ENCODE measurements at places on chromosomes 2 and 18. TPM values are rescaled to one million over a fixed set of nuclear protein-coding genes. Genes with fewer than 3 reads are reported as not detected.

DNA sequence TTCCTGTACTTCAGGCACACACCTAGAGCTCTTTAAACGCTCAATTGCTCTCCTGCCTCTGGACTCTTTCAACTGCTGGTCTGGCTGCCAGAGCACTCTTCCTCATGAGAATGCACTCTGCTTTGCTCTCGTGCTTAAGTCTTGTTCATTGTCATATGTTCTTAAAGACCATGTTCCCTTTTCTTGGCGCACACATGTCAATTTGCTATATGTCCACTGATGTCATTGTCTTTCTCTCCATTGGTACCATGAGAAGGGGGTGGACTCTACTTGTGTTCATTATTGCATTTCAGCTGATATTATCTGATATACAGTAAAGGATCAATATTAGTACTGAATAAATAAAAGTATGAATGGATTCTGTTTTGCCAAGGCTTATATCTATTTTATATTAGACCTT is 16.8 kb downstream of the SPHKAP start:
- DNase-seq: no peak

DNA sequence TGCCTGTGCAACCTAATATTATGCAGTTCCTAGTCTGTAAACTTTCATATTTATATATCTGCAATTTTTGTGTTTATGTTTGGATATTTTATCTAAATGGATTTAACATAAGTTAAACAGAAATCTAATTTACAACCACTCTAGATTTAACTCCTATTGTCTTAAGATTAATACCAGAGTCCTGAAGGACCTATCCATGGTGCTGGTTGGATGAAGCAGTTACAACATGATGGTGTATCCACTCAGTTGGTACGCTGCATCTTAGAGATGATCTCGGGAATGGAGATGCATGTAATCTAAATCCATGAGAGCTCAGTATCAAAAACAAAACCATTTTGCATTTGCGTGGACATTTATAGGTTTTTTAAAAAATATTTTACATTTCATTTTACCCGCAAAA is 745.9 kb upstream of the SLC8A1 start:
- DNase-seq: peak; percentile 10

DNA sequence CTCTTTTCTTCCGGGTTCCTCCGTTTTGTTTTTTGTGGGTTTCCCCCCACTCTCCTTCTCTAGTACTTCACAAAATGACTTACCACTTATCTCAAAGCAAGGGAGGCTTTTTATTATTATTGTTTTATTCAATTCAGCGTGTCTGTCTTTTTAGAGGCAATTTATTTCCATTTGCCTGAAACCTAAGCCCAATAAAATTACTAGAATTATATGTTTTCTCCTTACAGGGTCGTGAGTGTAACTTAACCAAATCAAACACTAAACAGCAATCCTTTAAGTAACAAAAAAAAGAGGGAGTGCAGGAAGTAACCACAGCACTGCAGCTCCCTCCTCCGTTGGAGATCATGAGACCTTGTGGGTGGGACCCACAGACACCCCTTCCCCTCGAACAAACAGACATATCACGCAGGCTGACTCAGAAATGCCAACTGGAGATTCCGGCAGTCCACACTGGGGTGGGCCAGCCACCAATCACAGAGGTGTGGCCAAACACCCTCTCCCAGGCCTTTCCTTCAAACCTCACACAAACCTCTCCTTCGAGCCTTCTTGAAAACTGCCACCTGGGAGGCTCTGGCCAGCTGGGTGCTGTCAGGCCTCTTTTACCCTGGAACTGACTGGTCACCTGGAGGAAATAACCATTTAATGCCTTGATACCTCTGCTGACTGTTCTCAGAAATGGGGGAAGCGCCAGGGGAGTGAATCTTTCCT is 207.1 kb upstream of the SMAD2 start:
- DNase-seq: no peak

- DNase-seq: no peak
Measured at GRCh38 chr2:151928380-151928779, 100.2 kb upstream of the ARL5A start.

DNA sequence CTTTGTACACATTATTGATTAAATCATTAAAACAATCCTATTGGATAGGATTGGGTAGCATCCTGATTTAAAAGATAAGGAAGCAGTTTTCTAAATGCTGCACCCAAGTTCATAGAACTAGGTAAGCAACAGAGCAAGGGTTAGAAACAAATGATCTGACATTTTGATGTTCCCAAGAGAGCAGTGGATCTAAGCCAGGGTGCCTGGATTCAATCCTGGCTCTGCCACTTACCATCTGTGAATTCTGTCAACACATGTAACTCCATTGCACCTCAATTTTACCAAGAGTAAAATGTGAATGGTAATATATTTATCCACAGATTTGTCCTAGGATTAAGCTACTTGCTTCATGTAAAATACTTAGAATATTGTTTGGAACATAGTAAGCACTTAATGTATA is 982.6 kb upstream of the FANCL start:
- no peak for DNase-seq

GRCh38 chr2:171587567-171587966 is 65.3 kb downstream of the CYBRD1 start:
- DNase-seq: no peak

DNA sequence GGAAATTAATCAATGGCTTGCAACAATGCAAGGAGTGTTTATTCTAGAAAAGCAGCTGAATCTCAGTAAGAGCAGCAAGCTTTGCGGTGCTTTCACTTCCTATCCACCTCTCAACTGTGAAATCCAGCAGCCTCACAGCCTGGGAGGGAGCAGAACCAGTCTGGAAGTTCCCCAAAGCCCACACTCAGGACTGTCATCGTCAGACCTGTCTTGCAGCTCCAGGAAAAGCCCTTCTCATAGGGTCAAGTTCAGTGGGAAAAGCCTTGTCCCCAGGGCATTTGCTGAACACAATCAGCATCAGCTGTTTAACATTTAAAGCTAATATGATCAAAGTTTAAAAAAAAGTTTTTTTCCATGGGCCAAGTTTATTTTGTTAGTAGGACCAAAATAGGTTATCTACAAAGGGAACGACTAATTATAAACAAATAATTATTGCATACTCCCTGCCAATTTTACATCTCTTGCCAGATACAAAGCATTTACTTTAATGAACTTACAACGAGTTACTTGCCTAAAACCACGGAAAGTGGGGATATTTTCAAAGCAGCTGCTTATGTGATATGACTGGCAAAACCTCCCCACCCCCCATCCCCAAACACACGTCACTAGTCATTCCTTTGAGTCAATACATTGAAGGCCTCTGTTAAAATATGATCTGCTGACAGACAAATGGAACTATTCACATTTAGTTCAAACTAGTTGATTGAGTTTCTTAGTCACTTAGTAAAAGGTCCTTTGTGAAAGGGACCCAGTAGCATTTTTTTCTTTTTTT is 36.8 kb downstream of the PARD6G start:
- no peak for DNase-seq

GRCh38 chr2:108825736-108826135 is 39.2 kb downstream of the CCDC138 start:
- no peak for DNase-seq

ECEL1 gene
- 3.9 TPM for total RNA-seq

POMC gene
- total RNA-seq: 0.72 TPM

PIEZO2 gene
- 37.3 TPM for total RNA-seq

EVX2 gene
- total RNA-seq: 1.2 TPM

Data from umbilical cord (tissue), 2 donors.